ENCODE measurements at places on chromosomes 12 and 14.
A peak's percentile ranks its signal among the peaks of the same experiment; 100 is the strongest.

DNA sequence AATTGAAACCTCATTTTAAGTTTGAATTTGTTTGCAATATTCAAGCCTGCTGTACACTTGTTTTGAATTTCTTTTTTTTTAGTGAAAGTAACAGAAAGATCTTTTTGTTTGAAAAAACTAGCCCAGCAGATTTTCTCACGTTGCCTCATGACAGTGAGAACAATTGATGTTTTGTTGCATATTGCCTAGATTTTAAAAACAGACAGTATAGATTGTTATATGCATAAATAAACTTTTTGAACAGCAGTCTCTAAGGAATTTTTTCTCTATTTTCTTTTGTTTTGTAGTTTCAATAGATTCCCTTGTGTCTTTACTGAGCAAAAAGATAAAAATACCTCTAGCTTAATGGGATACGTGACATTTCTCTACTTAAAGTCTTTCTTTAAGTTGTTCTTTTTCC is 15.4 kb downstream of the OR6C6 start:
- no peak for DNase-seq

DNA sequence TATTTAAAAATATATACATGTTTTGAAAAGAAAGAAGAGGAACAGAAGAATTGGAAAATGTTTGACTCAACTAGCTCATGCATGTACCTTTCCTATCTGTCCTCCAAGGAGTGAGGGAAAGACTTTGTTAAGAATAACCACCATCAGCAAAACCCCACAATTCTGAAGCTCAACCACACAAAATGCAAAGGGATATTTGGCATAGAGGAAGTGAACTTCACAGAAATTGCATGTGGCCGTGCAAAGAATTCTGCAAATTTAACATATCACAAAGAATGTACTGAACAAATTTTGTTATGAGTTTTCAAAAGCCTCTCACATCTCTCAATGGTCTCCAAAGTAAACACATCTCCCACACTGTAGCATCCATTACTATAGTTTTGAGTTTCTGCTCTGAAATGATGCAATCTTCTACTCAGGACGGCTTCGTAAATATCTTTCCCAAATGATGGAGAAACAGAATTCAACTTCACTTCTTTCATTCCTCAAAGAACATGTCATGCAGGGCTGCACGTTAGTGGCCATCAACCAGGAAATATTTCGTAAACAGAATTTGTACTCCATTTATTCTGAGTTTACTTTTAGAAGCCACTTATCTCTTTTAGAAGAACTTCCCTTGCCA is 17.6 kb downstream of the DUSP6 start:
- DNase-seq: no peak

- peak; percentile 10 for DNase-seq
Observed at GRCh38 chr14:46048127-46048526, 603.5 kb downstream of the RPL10L start.

DNA sequence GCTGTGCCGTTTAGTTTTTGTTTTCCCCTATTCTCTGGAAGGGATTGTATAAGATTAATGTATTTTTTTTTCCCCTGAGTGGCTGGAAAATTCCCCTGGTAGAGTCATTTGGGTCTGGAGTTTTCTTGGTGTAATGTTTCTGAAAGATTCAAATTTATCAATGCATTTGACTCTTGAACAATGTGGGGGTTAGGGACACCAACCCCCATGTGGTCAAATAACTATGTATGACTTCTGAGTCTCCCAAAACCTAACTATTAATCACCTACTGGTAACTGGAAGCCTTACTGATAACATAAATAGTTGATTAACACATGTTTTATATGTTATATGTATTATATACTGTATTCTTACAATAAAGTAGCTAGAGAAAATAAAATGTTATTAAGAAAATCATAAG is 220.1 kb upstream of the PDE3A start:
- no peak for DNase-seq

GRCh38 chr14:32826404-32827082 is 112.1 kb upstream of the NPAS3 start:
- DNase-seq: peak; percentile 44

- DNase-seq: no peak
Observed at GRCh38 chr14:80428671-80429070, 217.4 kb upstream of the DIO2 start.

GRCh38 chr14:56125772-56126636 is 7.8 kb downstream of the PELI2 start:
- peak; percentile 43 for DNase-seq

DNA sequence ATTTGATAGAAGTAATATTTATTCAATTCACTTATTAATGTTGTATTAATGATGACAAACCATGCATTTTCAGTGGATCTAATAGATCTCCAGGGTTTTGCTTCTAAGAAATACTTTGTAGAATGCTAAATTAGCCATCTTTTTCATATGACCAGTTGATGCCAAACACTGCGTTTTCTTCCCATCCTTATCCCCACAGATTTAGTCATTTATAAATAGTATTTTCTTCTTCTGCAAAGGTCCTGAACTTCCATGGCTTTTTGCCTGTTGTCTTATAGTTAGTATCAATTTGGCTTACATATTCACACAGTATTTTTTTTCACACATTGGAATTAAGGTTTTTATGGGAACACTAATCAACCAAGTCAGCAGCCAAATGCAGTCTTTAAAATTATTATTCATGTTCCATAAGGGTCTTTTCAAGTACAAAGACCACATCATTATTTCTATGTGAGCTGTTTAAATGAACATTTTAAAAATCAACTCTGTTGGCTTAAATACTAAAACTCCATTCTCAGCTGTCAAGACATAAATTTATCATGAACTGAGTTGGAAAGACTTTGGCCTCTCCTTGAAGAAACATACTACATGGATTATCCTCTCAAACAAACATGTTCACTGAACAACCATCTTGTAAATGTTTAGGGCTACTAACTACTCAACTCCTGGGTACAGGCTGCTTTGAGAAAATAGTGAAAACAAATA is 1278.4 kb upstream of the FLRT2 start:
- DNase-seq: no peak

DNA sequence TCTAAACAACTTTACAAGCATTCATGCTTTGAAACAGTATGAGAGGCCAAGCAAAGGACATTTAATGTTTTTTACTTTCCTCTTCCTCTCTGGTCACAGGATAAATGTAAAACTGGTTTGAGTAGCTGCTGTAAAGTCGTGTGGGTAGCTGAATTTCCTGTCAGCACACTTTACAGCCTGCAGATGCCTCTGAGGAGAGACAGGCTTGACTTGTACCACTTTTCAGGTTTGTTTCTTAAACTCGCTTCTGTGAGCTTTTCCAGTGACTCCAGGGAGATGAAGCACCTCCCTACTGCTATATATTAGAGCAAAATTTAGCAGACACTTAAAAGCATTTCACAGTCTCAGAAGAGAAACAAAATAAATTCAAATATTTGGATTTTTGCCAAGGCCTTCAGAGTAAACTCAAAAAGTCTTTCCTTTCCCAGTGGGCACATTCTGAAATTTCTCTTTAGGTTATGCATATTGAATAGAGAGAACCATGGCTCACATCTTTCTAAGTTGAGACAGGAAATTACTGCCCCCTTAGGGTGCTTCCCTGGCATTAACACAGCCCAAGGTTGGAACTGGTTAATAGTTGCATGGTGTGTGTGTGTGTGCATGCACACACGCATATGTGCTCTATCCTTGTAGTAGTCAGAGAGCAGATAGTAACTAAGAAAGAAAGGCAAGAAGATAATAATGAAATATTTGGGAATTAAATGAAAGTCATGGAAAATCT is 557.3 kb upstream of the MIS18BP1 start:
- DNase-seq: no peak

GRCh38 chr12:132523576-132524331 is 33.8 kb downstream of the FBRSL1 start:
- peak; percentile 45 for DNase-seq

DNA sequence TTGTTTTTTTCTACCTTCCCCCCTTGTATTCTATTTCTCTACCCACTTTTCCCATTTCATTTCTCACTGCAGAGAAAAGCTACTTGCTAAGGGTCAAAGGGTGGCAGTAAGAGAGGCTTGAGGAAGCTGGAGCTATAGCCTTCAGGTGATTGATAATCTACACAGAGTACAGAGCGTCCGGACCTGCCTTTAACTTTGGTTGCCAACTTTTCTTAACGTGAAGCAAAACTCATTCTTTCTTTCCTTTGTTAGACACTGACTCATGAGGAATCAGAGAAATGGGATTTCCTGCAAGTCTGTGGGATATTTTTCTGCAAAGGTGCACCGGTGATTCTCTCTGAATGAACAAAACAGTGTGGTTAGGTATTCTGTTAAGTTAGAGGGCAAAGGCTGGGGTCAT is 133.3 kb downstream of the RMST start:
- DNase-seq: no peak

- no peak for DNase-seq
Observed at GRCh38 chr12:47408171-47408871, 297.5 kb downstream of the RPAP3 start.

- DNase-seq: no peak
Observed at GRCh38 chr12:29694002-29694401, 89.7 kb downstream of the TMTC1 start.

- DNase-seq: no peak
Observed at GRCh38 chr14:31884776-31885379, 192.2 kb upstream of the ARHGAP5 start.

DNA sequence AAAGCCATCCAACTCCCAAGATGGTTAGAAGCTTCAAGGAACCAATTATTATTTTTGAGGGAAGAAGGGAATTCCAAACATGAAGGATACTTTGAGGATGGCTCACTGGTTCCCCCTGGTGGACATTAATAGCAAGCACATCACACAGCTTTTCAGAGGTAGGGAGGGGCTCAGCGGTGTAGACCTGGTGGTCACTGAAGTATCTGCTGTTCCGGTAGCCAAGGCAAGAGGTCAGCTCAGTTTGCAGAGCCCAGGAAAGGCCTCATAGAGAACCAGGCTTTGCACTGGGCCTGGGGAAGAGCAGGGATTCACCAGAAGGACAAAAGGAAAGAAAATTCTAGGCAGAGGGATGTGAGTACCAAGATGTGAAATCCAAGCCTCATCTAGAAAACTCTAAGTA is 118.7 kb downstream of the KSR2 start:
- DNase-seq: peak; percentile 17

DNA sequence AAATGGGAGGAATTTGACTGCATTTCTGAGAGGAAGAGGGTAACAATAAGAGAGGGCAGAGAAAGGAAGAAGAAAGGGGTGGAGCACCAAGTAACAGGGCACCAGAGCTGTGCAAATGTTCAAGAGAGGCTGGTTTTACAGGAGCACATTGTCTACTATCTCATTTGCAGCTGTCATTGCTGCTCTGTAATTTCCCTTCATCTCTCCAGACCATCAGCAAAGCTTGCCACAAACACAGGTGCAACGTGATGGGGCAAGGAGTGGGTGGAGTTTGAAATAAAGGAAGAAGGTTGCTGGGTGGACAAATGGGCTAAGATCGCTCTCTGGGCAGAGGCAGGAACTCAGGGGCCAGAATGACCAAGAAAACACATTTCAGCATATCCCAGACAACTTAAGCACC is 47.9 kb upstream of the PLEKHG6 start:
- DNase-seq: no peak
